ENCODE measurements at places on chromosomes 11 and 22.

DNA sequence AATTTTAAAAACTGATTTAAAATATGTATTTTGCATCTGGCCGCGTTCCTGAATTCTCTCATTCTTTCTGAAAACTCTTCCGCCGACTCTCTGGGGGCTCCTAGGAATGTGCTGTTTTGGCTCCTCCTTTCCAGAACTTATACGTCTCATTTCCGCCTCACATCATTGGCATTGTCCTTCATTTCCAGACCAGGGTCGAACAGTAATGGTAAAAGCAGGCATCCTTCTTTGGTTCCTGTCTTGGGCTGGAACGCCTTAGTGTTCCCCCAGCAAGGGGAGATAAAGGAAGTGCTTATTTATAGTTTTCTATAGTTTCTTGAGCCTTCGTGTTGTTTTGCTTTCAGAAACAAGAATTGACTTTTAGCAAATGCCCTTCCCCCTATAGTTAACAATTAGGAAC, 10.9 kb upstream of the TNNT3 start:
- no peak for DNase-seq

DNA sequence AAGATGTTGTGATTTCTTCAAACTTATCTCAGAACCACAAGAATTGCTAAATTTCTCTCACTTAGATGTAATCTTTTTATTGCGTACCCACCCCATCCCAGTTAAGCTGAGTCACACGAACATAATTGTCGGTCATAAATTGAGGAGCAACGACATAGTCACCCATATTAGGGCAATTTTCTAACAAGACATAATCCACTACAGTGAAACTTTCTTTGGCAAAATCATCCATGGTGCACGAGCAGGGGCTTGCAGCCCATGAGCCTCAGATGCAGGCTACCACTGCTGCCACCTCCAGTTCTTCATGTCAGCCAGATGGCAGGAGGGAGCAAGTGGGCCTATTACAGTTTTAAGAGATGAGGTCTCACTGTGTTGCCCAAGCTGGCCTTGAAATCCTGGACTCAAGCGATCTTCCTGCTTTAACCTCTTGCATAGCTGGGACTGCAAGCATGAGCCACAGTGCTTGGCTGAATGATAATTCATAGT, 70.3 kb upstream of the GRK2 start:
- no peak for DNase-seq

DNA sequence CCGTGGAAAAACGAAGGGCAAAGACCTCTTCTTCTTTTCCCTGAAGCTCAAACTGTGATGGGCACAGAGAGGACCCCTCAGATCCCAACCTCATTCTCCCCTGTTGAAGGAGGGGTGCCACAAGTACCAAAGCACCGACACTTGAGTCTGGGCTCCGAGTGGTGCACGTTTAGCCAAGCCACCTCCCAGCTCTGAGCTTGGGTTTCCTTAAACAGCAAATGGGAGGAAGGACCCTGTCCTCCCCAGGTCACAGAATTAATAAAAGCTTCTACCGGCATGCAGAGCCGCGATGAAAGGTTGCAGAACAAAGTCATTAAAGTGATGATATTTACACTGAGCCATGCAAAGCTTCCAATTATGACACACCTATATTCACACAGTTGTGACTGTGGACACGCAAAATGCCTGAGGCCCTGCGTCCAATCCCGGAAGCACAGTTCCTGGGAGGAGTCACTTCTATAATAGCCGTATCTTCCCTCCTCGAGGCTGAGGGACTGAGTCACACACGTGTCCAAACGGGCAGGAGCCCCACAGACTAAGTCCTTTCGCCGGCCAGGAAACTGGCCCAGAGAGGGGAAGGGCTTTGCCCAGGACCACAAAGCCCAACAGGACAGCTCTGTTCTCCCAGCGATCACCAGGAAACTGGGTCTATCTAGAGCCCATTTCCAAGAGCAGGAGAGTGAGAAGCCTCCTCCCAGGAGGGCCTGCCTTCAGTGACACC, 922 bp upstream of the CSNK1E start:
- no peak for DNase-seq

DNA sequence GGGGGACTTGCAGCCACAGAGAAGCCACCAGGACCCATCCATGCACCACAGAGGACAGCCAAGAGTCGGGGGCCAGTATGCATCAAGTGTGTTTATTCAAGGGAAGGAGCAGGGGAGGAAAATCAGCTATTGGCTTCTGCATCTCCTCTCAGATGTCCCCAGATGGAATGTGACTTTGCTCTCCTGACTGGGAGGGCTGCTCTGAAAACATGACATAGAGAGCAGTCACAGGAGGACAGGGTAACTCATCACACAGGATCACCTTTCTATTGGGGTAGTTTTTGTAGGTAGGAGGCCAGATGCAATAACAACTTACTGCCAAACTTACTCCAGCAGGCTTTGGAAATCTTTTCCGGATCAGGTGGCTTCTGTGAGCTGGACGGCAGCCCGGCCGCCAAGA, 121.0 kb upstream of the OPCML start:
- DNase-seq = no peak

DNA sequence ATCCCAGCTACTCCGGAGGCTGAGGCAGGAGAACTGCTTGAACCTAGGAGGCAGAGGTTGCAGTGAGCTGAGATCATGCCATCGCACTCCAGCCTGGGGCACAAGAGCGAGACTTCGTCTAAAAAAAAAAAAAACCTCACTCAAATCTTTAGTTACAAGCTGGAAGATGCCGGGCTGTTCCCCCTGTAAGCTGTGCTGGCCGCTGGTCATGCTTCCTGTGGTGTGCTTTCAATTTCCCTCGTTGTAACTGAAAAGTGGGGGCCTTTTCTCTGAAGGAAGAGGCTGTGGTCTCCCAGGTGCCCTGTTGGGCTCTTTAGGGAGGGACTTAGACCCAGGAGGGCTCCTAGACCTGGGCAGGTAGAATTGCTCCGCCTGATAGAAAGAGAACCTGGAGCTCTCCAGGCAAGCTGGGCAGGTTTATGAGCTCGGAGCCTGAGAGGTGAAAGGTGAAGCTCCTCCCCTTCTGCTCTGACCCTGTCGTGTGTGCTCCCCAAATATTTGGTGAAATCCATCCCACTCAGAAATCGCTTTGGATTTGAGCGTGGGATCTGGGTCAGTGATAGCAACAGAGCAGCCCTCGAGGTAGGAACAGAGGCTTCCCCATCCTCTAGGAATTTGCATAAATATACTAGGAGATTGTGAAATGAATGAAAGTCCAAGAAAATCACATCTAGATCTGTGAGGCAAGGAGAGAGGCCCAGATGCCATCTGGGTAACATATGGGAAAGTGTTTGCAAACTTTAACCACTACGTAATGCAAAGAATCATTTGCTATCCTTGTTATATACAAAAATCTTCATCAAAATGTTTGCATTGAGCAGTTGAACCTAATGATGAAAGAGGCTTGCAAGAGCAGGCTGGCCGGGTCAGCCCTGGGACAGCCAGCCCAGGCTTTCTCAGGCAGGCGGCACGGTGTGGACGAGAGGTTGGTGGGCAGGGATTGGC, 154.3 kb downstream of the FBXO7 start:
- DNase-seq = no peak

GRCh38 chr22:43600265-43600664, 188.5 kb downstream of the MPPED1 start:
- no peak for DNase-seq

- DNase-seq = no peak
Measured at GRCh38 chr11:62604460-62605120, 2.9 kb upstream of the MTA2 start.

DNA sequence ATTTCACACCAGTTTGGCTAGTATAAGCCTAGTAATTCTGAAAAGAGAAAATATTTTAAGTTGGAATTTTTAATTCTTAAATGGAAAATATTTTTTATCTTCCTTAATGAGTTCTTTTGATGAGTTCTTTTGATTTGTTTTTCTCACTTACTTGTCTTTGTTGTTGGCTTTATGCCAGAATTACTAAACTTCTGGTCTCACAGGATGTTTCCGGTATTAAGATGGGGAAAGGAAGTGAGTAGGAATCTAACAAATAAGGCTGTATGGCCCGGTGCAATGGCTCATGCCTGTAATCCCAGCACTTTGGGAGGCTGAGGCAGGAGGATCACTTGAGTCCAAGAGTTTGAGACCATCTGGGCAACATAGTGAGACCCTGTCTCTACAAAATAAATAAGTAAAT, 106.4 kb downstream of the ARHGAP42 start:
- no peak for DNase-seq

GRCh38 chr11:118581057-118581456, 8.8 kb downstream of the ARCN1 start:
- DNase-seq = no peak

GRCh38 chr22:31841078-31841827, 87.4 kb downstream of the DEPDC5 start:
- DNase-seq = no peak

GRCh38 chr11:105229761-105230160, 90.2 kb upstream of the CARD18 start:
- no peak for DNase-seq

DNA sequence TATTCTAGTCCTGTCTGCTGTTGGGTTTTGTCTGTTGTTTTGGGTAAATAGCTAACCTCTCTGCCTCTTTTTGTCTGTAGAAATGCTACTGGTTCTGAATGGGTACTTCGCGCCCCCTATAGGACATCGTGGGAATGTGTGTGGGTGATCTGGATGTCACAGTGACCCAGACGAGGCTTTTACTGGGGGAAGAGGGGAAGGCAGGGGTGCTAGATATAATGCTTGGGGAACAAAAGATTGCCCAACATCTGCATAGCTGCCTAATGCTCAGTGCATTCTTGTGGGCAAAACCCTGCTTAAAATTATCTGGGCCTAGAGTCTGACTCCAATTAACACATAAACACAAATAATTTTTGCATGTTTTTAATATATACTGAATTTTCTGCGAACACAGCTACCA, 57.7 kb downstream of the BMAL1 start:
- DNase-seq = peak; percentile 54

DNA sequence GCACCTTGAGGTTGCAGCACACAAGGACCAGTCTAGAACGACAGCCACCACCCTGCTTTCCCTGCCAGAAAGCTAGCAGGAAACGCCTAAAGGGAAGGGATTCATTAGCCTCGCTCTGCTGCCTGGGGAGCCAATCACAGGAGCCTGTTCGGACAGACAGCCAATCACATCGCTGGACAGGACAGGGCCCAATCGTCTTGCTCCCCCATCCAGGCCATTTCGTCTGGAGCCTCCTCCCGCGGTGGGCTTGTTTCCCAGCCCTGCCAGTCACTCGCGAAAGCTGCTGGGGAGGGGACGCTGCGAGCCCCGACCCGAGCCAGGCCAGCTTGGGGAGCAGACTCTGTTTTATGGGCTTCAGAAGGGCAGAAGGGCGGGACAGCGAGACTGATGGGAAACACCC, 79.8 kb upstream of the NCAM1 start:
- DNase-seq = no peak

DNA sequence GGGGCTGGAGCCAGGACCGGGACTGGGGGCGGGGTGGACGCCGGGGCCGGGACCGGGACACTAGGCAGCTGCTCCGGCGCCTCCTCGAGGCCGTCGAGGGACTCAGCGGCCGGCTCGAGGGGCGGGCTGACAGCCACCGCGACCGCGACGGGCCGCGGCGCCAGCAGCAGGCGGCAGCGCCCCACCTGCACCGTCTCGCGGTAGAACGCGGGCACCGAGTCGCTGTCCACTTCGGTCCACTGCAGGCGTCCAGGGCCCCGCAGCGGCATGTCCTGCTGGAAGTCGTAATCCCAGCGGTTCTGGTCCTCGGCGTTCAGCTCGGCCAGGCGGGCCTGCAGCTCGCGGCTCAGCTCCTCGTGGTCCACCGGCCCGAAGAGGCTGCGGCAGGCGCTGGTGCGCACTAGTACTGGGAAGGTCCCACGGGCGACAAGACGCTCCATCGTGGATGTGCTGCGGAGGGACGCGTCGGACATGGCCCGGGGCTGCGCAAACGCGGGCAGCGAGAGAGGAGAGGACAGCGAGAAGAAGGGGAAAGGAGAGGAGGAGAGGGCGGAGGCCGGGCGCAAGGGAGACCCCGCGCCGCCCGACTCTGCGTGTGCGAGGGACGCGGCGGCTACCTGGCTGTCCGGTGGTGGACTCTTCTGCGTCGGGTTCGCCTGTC, 428 bp downstream of the CDKN1C start:
- peak; percentile 14 for DNase-seq

DNA sequence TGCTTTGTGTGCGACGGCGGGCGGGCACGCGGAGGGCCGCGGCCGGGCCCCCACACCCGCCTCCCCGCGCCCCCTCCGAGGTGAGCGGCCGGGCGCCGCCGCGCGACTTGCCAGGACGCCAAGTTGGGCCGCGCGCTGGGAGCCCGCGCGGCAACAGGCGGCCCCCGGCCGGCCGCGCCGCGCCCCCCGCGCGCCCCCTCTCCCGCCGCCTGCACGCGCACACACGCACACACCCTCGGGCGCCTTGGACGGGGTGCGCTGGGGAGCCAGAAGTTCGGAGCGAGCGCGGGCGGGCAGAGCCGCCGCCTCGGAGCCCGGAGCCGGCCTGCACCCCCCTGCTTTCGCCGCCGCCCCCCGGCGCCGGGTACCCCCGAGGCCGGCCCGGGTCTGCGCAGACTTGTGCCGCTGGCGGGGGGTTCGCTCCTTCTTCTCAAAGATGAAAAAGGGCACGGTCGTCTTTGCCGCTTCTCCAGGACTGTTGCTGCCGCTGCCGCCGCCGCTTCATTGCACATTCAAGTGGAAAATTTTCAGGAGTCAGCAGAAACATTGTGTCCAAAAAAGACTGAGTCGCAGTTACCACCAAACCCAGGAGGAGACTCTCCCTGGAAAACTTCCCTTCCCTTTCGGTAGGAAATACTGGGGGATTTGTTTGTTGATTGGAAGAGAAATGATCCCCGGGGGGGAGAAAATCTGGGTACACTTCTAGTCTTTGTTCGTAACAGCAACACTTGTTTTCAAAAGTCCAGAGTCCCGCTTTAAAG, 895 bp downstream of the TEAD1 start:
- DNase-seq = no peak

- DNase-seq = no peak
Measured at GRCh38 chr22:22097727-22098228, 115.2 kb upstream of the TOP3B start.

DNA sequence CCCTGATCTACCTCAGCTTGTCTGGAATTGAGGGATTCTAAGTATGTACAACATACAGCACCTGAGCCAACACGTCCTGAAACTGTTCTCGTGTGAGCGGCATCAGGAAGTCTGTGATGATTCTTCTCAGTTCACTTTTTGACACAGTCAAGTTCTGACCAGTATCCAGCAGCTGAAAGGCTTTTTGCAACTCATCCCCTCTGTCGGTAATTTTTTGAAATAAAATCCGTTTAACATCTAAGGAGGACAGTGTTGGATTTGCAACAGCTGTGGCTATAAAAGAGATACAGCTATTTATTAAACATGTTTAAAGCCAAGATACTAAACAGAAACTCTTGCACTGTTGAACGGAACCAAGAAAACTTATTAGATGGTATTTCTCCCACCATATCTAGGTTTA, 39.3 kb downstream of the EFCAB6 start:
- no peak for DNase-seq

DNA sequence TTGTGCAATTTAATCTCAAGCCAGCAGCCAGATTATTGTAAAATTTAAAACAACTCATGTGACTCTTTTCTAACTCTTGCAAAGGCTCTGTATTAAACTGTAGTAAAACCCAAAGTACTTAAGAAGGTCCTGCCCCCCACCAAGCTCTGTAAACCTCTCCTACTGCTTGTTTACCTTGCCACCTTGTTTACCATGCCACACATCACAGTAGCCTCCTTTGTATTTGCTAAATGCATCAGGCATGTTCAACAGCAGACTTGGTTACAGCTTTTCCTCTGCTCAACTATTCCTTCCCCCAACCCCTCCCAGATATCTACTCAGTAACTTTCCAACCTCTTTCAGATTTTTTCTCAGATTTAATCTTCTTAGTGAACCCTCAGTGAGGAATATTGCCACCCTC, 861.6 kb downstream of the METTL15 start:
- DNase-seq = no peak

Data from effector memory CD4-positive, alpha-beta T cell (primary cell).